ENCODE measurements at places on chromosomes 11 and 22.

DNA sequence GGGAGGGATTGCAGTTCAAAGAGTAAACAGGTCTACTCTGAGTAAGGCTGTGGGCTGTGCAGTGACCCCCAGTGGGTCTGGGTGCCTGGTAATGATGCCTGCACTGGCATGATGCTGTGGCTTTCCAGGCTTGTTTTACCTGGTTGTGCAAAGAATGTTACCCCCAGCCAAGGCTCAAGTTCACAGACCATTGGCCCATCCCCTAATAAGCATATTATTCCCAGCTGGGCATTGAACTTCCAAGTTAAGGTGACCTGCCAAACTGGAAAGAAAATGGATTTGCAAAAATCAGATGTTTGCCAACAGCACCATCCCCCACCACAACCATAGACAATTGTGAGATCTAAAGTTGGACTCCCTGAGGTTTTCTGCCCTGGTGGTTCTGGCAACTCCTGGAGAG lies 7.9 kb upstream of the EHF start:
- DNase-seq: no peak

DNA sequence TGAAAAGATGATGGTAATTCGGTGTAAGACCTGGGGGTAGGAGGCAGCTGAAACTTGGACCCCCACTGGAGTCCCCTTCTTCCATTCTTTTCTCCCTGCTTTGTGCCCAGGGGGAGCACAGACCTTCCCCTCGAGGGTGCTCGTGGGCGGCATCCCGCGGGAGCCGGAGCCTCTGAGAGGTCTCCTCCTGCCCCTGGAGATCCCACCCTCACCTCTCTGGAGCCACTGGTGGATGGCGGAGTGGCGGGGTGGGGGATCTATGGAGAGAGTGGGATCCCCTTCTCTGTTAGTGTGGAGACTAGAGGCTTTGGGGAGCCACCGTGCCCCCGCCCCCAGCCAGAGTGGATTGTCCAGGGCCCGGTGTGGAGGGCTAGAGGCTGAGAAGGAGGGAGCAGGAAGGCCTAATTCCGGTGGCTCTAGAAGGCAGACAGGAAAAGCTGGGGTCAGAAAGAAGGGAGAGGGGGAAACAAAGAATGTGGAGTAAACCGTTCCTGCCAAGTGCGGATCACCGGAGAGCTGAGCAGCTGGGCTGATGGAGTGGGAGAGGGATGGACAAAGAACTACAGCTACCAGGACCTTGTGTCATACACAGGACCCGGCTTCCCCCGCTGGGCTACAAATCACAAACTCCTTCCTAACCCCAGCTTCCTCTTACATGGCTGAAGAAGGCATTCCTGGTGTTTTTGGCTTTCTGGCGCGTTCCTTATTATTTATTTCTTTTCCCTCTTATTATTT lies 41.9 kb downstream of the KCNJ1 start:
- DNase-seq: no peak

GRCh38 chr11:63491636-63492372 lies 837 bp upstream of the PLAAT5 start:
- peak; percentile 74 for DNase-seq

DNA sequence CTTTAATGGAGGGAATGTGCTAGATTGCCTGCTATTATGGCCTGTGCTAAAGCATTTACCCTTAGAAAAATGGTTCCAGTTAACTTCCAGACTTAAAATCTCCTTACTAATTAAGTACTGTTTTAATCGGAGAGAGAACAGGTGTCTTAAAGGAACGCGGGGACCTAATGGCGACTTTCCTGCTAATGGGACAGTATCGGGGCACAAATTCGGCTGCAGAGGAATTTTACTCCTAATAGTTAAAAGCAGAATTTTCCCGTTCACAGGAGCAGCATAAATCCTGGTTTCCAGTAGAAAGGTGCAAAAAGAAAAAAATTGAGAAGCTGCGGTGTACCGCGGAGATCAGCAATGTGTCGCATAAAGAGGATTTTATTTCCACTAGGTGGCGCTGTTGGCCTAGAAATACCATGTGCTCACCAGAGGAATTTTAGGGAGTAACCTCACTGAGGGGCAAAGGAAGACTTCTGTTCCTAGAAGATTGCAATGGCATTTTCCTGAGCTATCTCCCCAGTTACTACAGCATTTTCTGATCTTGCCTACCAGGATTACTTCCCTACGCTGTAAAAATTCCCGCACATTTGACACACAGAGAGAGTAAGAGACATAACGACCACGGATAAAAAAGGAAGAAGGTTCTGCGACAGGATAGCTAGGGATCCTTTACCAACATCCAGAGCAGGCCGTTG lies 44.5 kb downstream of the ZNF280B start:
- DNase-seq: peak; percentile 63

DNA sequence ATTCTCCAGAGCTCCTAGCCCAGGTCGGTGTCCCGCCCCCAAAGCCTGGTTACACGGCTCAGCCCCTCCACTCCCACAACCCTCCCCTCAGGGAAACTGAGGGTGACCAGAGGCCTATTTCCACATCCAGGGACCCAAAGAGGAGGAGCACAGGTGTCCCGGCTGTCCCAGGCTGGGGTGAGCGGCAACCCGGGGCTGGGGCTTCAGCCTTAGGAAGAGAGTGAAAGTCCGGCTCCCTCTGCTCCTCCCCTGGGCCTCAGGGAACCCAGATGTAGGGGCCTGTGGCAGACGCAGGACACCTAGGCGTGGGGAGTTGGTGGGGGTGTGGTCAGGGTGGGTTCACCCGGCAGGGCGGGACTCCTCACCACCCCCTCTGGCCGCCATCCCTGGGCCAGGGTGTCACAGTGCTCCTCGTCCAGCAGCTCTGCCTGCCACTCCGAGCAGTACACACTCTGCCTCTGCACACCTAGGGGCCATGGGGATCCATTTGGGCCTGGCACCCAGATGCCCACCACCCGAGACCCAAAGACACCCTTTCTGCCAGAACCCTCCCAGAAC lies 63.1 kb downstream of the ARFGAP3 start:
- no peak for DNase-seq

All from umbilical cord (tissue), 2 donors.